ENCODE measurements at places on chromosomes 2 and 18.

GRCh38 chr2:202494300-202495229 lies 118.4 kb downstream of the BMPR2 start:
- DNase-seq: peak; percentile 81

DNA sequence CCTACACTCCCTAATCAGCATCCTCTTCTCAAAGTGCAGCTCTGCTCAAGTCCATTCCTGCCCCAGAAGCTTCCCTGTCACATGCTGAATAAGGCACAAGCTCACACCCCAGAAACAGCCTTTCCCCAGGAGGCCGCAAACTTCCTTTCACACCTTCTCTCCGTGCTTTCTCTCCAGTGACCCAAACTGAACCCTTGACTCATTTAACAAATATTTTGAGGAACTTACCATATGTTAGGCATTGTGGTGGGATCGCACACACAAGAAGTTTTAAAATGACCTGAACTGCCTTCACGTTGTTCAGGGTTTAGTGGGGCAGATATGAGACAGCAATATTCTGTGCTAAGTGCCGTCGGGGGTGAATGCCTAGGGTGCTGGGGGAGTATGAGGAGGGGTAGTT lies 161.3 kb downstream of the INSIG2 start:
- no peak for DNase-seq

DNA sequence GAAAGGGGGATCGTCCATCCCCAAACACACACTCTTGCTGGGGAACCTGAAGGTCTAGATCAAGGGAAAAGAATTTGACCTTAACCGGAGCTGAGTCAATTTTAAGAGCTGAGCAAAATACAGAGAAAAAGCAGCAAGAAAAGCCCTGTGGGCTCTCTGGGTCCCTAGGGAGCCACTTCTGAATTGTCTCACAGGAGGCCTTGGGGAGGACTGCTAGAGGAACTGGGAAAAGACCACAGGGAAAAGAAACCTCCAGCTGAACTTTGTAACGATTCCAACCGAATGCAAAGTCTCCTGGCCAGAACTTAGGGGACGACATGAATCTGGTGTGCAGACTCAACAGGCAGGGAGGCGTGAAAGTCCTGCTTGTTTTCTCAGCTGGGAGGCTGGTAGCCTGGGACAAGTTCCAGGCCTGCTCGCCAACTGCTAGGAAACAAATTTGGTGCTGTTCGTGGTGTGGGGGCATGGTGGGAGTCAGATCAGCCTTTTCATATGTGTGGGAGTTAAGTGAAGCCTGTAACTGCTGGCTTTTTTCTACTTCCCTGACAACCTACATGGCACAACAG lies 644.6 kb upstream of the CNTNAP5 start:
- DNase-seq: no peak

GRCh38 chr18:73577365-73577764 lies 570.3 kb downstream of the FBXO15 start:
- no peak for DNase-seq

- DNase-seq: no peak
Measured at GRCh38 chr2:27134781-27135477, 493 bp upstream of the PREB start.
